ENCODE measurements at places on chromosomes 16 and 17.

DNA sequence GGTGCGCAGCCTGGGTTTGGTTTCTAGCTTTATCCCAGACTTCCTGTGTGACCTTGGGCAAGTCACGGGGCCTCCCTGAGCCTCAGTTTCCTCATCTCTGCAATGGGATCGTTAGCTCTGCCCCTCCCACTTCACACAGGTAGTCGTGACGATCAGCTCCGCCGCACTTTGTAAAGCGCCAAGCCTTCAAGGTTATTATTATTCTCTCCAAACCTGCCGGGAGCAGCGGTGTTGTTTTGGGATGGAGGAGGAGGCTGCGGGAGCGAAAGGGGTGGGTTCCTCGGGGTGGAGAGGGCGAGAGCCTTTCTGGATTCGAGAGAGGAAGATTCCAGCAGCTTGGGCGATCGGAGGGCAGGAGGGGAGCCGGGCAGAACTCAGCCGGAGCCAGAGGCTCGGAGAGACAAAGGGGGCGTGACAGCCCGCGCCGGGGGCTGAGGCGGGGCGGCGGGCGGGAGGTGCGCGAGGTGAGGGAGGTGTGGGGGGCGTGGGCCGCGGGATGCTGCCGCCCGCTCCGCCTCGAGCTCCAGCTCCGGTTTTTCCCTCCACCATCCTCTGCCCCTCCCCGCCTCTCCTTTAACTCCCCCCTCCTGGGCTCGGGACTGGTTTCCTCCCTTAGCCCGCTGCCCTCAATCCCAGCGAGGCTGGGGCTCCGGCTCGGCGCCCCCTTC, at the start of gene EFNB3:
TSS of gene EFNB3 (plus strand) at position 602 of the 668 bp plus-strand sequence. CDS start 397 bp downstream, outside the sequence.
- DNase-seq: no peak

DNA sequence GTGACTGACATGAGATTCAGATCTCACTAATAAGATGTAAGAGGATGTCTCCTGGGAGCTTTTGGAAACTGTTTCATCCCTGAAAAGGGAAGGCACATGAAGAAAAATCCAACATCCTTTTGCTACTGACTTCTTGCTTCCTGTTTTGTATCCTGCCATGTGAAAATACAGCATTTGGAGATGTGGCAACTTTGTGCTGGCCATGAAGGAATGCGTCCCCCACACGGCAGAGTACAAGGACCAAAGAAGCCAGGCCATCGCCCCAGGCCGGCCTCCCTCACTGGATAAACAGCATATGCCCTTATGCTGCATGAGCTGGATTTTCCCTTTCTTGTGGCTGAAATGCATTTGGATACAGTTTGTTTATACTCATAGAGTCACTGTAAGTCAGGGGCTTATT, 5.5 kb upstream of the HASPIN start:
- DNase-seq: no peak

DNA sequence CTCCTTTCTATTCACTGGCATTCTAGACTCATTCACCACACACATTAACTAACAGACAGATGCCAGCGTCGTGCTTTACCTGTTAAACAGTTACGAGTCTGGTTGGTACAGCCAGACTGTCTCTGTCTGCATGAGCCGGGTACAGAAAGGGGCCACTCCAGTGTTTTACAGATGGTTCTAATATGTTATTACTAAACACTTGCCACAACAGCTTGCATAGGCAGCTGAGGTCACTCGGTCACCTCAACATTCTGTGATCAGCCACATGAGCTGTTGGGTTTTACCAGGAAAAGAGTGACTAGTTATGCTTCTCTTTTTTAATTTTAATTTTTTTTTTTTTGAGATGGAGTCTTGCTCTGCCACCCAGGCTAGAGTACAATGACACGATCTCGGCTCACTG, 25.2 kb downstream of the CD300A start:
- no peak for DNase-seq

GRCh38 chr17:69223809-69224208, 4.8 kb downstream of the ABCA10 start:
- DNase-seq: no peak

GRCh38 chr16:24846548-24847357, 990 bp downstream of the SLC5A11 start:
- no peak for DNase-seq

- no peak for DNase-seq
Measured at GRCh38 chr17:8502126-8502525, 66.4 kb downstream of the NDEL1 start.

GRCh38 chr16:351804-352520, 561 bp downstream of the AXIN1 start:
- no peak for DNase-seq

DNA sequence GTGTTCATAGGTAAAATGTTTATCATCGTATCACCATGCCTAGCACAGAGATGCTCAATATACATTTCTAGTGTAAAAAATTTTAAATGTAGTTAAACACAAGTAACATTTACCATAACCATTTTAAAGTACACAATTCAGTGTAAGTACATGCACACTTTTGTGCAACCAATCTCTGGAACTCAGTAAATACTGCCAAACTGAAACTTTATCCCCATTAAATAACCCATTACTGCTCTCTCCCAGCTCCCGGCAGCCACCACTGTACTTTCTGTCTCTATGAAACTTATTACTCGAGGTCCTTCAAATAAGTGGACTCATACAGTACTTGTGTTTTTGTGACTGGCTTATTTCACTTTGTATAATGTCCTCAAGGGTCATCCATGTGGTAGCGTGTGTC, 29.0 kb downstream of the RMI2 start:
- DNase-seq: no peak

- no peak for DNase-seq
Measured at GRCh38 chr16:78715673-78716072, 616.2 kb downstream of the WWOX start.

DNA sequence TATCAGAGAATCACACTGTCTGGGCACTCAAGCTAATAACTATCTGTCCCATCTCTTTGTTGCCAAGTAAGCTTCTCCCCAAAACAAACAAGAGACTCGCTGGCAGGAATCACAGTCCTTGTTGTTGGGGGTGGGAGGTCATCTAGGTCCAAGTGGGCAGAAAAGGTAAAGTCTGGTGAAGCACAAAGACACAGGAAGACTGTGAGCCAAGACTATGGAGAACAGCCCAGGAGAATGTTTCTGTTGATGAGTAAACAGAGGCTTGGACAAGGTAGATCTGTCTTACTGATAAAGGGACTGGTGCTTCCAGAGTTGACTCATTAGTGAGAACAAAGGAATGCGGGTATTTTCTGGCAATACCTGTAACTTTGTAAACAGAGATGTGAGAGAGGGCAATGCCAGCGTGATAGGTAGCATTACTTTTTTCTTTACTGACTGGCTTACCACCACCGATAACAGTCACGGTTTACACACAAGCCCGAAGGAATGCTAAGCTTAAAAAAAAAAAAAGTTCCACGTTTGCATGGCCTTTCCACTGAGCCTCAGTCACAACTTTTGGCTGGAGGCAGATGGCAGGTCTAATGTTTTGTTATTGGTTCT, 11.5 kb upstream of the MMD start:
- no peak for DNase-seq

- no peak for DNase-seq
Measured at GRCh38 chr16:5003828-5004227, 29.9 kb downstream of the NAGPA start.

- no peak for DNase-seq
Measured at GRCh38 chr16:982145-983043, 824 bp downstream of the SOX8 start.

Measured in naive thymus-derived CD8-positive, alpha-beta T cell (primary cell).